NCI-H1694 (cell line): ENCODE measurements at places on chromosomes 16 and 17.

DNA sequence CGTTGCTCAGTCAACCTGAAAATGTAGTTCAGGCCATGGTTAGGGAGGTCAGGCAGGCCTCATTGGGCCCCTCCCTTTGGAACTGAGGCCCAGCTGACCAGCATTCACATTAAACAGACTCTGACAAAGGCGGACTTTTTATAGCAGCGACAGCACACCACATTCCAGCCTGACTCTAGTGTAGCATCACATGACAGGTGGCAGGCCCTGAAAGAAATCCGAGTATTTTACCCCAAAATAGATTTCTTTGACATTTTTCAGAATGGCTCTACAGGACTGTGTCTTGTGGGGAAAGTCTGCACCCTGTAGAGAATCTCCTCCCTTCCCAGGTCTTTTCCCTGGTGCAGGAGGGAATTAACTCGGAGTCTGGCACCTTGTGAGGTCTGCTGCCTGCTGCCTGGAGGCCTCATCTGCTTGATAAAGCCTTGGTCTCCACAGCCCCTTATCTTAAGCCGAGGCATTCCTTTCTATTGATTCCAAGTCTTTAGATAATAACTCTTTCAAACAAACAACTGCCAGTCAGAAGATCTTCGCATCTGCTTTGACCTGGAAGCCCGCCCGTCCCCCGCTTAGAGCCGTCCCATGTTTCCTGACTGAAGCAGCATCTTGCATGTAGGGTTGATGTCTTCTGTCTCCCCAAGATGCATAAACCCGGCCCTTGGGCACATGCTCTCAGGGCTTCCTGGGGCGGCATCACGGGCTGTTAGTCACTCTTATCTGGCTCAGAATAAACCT is 44.0 kb upstream of the CAPN15 start:
- no peak for DNase-seq

GRCh38 chr16:57137043-57137442 is 44.7 kb downstream of the CPNE2 start:
- no peak for DNase-seq

DNA sequence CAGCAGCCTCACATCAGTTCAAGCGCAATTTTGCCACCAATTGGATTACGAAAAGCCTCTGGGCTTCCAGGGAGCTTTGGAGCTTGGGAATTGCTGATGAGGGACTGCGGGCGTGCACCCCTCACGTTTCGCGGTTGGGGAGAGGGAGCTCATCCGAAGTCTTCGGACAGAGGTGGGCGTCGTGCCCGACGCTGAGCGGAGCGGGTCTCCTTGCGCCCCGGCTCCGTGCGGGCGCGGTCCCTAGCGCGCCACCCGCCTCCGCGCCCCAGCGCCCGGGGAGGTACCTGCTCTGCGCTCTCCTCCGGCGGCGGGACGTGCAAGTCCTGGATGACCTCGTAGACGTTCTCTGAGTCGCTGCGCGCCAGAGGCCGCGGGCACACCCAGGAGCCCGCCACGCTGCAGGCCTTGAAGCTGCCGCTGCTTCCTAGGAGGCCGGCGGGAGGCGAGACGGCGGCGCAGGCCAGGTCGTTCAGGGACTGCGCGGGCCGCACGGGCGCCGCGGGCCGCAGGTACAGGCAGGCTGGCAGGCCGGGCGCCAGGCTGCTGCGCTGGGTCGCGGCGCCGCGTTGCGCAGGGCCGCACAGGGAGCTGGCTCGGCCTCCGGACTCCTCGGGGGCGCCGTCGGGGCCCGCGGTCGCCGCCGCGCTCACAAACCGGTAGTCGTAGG is 3.2 kb downstream of the ARHGAP27 start:
- no peak for DNase-seq

- no peak for DNase-seq
Observed at GRCh38 chr17:77990301-77990700, 31.8 kb downstream of the TNRC6C start.

DNA sequence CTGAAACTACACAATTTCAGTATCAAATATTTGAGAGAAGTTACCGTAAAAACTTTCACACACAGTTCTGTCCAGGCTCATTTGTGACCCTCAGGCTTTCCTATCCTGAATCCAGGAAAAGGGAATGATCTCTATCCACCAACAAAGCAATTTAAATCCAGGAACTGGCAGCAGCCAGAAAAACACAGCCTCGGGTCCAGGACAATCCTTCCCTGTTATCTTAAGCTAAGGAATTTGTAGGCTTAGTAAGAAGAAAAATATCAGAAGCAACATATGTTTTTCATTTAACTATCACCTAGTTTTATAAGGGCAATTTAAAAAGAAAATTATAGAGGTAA is 47.1 kb downstream of the TEX2 start:
- no peak for DNase-seq

DNA sequence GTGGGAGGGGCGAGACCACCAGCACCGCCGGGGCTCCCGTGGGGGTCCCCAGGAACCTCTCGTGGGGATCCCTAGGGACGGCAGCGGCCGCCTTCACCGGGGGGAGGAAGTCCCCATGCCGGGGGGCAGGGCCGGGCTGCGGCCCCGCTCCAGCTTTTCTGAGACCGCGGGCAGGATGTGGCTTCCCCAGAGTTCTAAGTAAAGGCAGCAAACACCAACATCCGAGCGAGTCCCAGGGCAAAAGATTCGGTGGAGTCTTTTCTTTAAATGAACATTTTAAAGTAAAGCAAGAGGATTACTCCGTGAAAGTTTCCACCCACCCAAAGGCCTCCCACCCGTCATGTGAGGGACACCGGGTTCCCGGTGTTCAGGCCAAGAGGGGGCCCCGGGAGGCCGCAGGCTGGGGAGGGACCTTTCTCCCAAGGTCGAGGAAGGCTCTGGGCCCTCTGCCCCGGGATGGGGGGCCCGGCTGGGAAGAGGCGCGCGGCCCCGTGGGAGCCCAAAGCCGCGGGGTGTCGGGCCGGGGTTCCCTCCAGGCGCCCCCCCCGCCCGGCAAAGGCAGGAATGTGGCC is 137.2 kb upstream of the RPH3AL start:
- DNase-seq = no peak

DNA sequence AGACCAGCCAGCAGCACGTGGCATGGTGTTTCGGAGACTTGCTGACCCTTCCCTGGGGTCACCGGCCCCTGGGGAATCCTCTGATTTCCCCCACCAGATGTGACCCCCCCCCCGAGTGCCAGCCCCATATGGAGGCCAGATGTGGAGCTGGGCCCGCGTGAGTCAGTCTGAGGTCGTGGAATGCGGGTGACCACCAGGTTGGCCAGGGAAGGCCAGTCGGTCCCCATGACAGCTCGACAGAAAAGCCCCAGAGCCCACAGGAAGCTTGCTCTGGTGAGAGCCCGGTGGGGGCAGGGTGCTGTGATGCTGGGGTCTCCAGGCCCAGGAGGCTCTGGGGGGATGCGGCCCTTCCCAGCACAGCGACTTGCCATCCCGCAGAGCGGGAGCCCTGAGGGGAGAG is 209.0 kb downstream of the NTN1 start:
- no peak for DNase-seq

DNA sequence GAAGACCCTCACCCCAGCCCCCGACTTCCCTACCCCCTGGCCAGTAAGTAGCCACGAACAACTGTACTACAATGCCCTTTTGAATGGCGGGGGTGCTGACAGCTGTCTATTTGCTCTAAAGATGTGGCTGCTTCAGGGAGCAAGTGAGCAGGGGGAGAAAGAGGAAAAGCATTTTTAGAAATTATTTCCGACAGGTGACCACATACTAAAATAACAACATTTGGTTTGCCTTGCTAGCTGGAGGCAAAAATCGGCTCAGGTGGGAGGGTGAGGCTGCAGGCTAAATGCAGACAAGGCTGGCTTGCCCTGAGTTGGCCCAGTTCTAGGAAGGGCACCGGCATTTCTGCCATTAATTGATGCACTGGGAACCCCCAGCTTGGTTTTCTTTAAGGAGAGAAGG is 188.5 kb downstream of the XYLT1 start:
- DNase-seq = no peak

- peak; percentile 63 for DNase-seq
Observed at GRCh38 chr16:85172455-85173145, 60.3 kb upstream of the CIBAR2 start.

DNA sequence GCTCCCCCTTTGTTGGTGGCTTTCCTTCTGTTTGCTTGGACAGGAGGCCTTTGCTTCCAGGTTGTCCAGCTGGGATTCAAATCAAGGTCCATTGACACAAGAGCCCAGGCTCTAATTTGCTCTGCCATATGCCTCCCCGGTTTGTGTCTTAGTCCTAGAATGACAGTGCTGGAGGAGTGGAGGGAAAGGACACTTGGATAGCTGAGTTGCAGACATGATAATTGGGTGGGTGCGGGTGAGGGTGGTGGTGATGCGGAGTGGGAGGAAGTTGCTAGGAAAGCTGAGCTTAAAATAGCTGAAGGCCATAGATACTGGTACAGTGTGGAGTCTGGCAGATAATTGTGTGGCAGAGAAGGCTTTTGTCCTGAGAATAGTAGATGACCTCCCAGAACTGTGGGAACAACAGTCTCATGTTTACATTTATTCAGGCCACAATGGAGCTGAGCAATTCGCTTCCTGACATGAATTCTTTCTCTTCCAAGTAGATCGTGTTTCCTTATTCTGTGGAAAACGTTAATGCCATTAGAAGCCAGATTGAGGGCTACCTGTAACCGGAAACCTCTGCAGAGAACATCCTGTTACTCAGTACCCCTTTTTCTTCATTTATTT is 23.8 kb downstream of the SEC14L1 start:
- DNase-seq = no peak

DNA sequence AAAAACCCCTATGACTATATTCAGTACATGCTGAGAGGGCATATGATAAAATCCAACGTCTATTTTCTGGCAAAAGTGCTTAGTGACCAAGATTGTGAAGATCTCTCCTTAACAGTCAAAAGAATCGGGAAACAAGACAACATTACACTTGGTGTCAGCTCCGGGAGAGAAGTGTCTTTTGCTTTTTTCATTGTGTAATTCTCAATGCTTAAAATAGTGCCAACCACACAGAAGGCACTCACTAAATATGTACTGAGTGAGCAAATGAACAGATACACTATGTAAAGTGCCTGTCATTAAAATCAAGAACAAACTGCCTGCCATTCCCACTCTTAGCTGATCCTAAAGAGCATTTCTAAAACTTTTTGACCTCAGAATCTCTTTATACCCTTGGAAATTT is 34.1 kb downstream of the VPS53 start:
- no peak for DNase-seq

DNA sequence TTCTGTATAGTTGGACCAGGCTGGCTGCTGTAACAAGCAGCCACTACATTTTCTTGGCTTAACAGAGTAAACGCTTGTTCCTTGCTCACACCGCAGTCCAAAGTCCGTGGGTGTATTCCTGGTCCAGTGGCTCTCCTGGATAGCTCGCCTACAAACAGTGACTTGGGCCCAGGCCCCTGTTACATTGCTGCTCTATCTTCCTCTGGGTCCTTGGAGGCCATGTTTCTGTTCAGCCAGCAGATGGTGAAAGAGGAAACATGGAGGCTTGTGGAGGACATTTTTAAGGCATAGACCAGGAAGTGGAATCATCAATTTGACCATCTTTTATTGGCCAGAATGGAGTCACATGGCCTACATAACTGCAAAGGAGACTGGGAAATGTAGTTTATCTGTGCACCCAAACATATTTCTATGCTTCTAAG is 55.1 kb downstream of the ATP2C2 start:
- peak; percentile 11 for DNase-seq

DNA sequence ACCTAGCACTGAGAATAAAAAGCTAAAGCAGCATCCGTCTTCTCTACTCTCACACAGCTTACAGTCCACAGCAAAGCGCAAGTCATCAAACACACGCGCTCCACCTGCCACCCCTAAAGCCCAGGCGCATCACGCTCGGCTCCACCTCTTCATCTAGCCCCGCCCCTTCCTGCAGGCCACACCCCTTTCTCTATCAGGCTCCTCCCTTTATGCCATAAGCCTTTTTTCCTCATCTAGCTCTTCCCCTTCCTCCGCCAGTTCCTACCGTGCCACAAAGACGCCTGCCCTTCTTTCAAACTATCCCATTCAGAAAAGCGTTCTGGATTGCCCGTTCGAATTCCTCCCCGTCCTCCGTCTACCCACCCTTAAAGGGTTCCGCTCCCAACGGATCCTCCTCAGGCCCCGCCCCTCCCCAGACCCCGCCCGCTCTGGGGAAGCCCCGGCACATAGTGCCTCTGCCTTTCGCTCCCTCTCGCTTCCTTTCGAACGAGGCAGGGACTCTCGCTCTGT is 417 bp downstream of the C16orf46 start:
- DNase-seq = peak; percentile 77

DNA sequence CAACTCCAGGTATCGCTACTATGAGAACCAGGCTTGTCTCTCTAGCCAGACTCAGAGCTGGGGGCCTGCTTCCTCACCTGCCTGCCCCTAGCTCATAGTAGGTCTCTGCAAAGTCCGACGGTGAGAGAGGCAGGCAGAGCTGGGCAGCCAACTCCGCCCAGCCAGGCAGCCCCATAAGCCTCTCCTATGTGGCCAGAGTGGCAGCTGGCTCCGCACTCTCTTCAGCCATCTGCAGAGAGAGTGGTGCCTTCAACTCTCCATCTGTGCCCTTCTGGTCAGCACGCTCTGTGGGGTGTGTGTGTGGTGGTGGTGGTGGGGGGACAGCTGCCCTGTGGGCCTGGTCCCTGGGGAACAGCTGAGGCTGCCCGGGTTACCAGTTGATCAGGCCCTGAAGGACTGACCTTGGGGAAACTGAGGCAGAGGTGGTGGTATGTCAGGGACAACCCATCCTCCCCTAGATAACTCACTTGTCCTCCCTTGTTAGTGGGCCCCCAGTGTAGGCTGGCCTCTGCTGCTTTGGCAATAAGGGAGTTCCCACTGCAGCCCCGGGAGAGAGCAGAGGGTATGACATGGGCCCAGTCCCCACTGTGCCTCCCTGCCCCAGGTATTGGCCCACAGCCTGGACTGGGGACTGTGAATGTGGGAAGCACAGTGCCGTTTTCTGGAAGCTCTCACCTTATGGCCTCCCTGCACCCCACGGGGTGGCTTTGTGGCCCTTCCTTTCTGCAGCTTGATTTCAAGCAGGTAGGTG is 1.8 kb upstream of the ADGRG1 start:
- DNase-seq = no peak

GRCh38 chr16:10048850-10049249 is 133.4 kb downstream of the GRIN2A start:
- no peak for DNase-seq

DNA sequence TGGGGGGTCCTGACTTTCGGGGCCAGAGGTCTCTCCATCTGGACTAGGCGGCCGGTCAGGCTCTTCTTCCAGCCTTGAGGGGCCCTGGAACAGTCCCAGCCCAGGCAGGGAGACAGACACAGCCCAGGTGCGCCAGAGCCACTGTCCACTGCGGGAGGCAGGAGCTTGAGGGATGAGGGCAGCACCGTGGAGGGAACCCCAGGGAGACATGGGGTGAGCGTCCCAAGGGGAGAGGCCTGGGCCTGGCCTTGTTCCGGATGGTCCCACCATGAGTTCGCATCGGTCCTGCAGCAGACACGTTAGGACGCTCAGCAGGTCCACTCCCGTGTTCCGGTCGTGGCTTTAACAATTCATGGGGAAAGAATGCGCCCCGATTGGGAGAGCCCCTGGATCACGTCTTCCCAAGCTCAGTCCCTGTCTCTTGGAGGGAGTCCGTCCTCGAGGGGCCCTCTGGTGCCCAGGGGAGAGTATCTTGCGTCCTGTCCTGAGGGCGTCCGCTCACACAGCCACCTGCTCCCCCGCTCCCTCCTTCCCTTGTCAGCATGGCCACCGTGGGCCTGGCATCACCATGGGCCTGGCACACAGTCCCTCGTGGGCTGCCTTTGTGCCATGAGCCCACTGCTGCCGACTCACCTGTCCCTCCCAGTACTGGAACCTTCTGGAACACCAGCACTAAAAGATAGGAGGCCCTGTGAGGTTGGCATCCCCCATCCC is 6.7 kb upstream of the NUDT16L1 start:
- DNase-seq = no peak
